ENCODE measurements at places on chromosomes 4 and X.

- no peak for DNase-seq
Observed at GRCh38 chr4:121950680-121951520, 960 bp downstream of the TRPC3 start.

GRCh38 chrX:154818916-154819770, 13.9 kb upstream of the MPP1 start:
- DNase-seq: no peak

GRCh38 chrX:39377157-39377556, 575.9 kb downstream of the MID1IP1 start:
- no peak for DNase-seq

DNA sequence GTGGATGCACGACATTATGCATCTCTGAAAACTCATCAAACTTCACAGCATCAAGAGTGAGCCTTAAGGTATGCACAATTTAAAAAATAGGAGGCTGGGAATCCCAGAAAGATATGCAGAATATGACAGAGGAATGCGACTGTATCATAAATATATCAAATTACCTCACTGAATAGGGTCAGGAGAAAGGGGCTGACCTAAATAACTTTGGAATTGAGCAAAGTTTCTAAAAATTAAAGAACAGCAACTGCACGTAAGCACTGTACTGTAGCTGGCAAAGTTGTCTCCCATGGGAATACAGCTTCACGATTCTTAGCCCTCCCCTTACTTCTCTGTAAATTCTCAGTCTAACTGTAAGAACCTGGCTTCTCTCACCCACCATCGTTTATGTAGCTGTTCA, 397.4 kb upstream of the ZFP42 start:
- DNase-seq: no peak

DNA sequence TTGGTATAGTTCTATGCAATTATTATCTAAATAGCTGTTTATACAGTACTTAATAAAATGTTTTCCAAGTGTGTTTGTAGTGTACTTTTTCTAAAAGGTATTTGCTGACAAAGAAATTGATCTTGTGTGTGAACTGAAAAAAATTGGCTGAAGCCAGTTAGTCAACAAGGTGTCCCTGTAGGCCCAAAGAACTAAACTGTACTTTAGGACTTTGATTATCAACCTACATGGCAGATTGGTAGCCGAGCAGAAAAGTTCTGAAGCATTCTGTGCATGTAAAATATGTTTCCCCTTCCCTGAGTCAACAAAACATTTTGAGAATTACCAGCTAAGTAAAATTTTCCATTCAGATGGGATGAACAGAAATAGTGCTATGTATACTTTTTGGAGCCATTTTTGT, 21.0 kb downstream of the ADH5 start:
- no peak for DNase-seq

GRCh38 chr4:123557857-123558536, 161.4 kb downstream of the SPRY1 start:
- no peak for DNase-seq

GRCh38 chrX:9693307-9694001, 72.2 kb downstream of the GPR143 start:
- DNase-seq: no peak

- no peak for DNase-seq
Observed at GRCh38 chr4:116925900-116926457, 159.4 kb downstream of the TRAM1L1 start.

- no peak for DNase-seq
Observed at GRCh38 chr4:15291122-15291521, 136.7 kb upstream of the C1QTNF7 start.
